NCI-H146 (cell line): ENCODE measurements at places on chromosomes 12 and 14.
A peak's percentile ranks its signal among the peaks of the same experiment; 100 is the strongest.

GRCh38 chr12:53701518-53702264 is 25.6 kb downstream of the CALCOCO1 start:
- DNase-seq = peak; percentile 61

GRCh38 chr14:54638135-54638446 is 71.2 kb downstream of the SAMD4A start:
- no peak for DNase-seq

GRCh38 chr14:104789752-104790743 is 5.5 kb downstream of the AKT1 start:
- no peak for DNase-seq

DNA sequence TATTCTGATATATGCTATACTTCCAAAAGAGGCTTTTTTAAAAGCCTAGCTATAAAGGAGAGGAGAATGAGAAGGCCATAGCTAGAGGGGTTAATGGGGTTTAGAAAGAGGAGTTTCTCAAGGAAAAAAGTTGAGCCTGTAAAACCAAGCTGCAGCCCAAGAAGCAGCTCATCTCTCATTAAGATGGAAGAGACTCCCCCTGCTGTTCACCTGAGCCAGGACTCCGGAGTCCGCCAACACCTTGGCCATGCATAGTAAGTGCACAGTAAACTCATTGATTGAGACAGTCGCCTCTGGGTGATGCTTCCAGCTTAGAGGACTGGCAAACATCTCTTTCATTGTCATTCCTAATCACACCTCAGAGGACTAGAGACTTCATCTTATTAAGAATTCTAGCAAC is 46.2 kb downstream of the ANO2 start:
- DNase-seq = no peak

GRCh38 chr12:45575823-45576475 is 153.6 kb upstream of the ARID2 start:
- DNase-seq = no peak

GRCh38 chr14:95828649-95829265 is 47.9 kb upstream of the TUNAR start:
- no peak for DNase-seq

- no peak for DNase-seq
These were observed 30.3 kb downstream of the TEP1 start for GRCh38 chr14:20383032-20383431.

DNA sequence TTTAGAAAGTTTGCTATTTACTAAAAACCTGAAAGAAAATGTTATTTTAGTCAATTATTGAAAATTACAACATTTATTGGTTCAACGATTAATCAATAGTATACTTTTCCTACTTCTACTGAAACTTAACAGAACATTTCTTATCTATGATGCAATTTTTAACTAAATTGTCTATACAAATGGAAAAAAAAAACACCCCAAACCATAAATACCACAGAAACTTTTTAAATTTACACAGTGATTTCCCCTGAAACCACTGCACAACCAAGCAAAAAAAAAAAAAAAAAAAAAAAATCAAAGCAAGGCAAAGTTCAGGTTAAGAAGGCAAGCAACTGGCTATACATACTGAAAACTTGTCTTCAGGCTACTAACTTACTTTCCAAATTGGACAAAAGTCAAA is 71.9 kb upstream of the POC1B start:
- DNase-seq = no peak

- DNase-seq = no peak
These were observed 41.9 kb downstream of the DIP2B start for GRCh38 chr12:50546441-50547318.

GRCh38 chr12:61384511-61384910 is 875.7 kb upstream of the USP15 start:
- DNase-seq = no peak

GRCh38 chr12:57242691-57243454 is 8.1 kb downstream of the STAC3 start:
- DNase-seq = peak; percentile 90

DNA sequence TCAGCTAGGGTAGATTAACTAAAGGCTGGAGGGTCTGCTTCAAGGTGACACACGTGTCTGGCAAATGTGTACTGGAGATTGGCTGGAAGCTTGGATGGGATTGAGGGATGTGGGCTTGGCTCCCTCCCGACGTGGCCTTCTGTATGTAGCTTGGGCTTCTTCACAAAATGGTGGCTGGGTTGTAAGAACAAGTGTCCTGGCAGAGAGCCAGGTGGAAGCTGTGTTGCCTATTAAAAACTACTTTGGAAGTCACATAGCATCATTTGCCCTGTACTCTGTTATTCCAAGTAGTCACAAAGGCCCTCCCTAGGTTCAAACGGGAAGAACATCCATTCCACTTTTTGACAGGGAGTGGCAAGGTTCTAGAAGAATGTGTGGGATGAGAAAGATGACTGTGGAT is 174.1 kb upstream of the PRICKLE1 start:
- DNase-seq = no peak

DNA sequence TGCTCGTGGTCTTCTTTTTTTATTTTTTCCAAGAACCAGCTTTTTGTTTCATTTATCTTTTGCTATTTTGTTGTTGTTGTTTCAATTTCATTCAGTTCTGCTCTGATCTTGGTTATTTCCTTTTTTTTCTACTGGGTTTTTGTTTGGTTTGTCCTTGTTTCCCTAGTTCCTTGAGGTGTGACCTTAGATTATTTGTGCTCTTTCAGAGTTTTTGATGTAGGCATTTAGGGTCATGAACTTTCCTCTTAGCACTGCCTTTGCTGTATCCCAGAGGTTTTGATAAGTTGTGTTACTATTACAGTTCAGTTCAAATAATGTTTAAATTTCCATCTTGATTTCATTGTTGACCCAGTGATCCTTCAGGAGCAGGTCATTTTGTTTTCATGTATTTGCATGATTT is 3.3 kb upstream of the SERPINA11 start:
- DNase-seq = no peak

- DNase-seq = no peak
These were observed 6.0 kb downstream of the ORAI1 start for GRCh38 chr12:121632069-121632970.

- DNase-seq = no peak
These were observed 670.9 kb downstream of the DIO2 start for GRCh38 chr14:79540394-79540793.

- no peak for DNase-seq
These were observed 261.9 kb downstream of the TMEM132D start for GRCh38 chr12:129641926-129642325.

- no peak for DNase-seq
These were observed 137.6 kb upstream of the SSTR1 start for GRCh38 chr14:38070061-38070588.

DNA sequence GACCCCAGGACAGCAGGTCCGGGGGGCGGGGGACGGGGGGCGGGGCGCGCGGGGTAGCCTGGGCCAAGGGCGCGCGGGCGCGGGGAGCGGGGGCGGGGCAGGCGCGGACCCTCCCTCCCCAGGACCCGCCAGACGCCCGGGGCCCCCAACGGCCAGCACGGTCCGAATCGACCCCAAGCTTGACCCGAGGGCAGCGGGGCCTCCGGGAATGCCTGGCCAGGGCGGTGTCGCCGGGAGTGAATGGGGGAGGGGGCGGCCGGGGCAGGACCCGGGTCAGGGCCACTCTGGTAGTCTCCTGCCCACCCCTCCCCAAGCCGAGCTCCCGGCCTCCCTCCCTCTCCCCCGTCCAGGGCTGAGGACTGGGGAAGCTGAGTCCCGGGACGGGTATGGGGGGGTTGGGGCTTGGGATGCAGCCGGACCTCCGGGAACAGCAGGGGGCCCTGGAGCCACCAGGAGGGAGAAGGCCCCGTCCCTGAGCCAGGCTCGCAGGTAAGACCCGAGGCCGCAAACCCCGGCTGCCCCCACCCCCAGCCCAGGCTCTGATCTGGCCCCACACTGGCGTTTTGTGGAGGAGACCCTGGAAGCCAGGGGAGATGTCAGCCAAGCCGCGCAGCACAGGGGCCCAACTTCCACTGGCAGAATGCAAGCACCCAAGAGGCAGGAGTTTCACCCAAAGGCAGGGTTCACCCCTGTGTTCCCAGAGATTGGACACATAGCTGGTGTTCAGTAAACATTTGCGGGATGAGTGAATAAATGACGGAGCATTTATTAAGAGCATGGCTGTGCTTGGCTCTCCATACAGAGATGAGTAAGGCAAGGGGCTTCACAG is 545 bp upstream of the GALNT9 start:
- DNase-seq = no peak

DNA sequence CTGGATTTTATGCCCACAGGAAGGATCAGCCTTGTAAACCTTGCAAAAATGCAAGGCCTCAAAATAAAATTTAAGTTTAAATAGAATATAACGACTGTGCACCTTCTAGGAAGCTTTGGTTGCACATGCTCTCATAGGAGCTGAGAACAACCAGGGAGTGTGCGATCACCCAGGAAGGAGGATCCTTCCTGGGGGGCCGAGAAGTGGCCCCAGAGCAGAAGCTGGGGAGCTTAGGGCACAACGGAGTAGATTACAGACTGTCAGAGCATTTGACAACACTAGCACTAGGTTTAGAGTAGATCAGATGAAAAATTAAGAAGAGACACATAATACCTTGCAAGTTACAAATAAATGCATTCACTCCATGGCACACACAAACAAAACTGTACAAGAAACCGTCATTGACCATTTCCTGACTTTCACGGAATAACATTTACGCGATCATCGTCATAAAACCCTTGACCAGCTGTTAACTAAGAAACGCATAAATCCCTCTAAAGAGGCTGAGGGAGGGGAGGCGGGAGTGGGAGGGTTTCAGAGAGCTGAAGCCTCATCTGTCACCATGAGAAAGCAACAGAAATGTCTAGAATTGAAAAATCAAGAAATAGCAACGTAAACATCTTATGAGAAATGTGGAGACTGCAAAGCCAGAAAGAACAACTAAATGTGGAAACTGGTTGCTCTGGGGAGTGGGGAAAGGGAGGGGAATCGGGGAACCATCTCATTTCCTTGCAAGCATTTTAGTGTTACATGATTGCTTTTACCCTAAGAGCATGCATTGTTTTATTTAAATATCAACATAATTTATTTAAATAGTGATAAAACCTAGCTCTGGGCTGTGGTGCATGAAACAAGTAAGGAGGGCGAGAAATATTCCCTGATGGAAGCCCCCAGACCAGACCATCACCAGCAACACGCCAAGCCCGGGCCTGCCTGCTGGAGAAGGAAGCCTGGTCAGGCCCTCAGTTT is 13.1 kb upstream of the CCDC85C start:
- DNase-seq = no peak

DNA sequence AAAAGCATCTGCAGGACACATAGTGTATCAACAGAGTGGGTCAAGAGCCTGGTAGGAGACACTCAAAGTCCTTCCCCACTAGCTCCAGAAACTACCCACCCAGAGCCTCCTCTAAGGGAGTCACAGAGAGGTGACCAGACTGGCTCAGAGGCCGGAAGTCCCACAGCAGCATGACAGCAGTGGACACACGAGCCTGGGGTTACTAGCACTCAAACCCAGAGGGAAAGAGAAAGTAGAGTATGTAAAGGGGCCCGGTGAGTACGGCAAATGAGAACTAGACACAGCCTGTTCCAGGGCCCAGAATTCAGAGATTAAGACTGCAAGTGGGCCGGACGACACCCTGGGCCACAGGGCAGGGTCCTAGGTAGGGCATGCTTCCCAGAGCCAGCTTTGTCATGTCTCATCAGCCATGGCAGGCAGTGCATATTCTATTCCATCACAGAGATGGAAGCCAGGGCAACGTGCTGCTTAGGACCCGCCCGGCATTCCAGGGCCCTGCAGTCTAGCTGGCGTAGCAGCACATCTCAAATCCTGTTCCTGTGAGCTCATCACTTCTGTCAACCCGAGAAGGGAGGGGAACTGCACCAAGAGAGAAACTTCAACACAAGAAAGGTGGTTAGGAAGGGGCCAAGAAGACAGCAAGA is 4.2 kb downstream of the IFFO1 start:
- no peak for DNase-seq

GRCh38 chr12:46507766-46508165 is 135.2 kb upstream of the SLC38A2 start:
- no peak for DNase-seq

DNA sequence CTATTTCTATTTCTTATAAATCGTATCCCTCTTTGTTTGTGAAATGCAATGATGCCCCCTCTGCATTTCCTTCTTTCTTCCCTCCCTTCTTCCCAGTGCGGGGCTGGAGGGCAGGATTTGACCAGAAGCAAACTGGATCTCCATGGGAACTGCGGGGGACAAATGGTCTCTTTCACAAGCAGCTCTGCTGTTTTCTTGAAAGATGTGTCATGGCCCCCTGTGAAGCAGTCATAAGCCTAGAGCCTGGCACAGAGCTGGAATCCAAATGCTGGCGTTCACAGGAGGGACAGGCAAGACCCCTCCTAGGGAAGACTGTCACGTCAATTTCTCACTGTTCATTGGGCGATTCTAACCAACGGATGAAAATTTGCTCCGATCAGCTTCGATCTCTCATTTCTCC is 203.5 kb upstream of the NOS1 start:
- DNase-seq = no peak

- DNase-seq = peak; percentile 85
These were observed 59.9 kb upstream of the FBRSL1 start for GRCh38 chr12:132429946-132430643.

- no peak for DNase-seq
These were observed 128.7 kb downstream of the TMX1 start for GRCh38 chr14:51368721-51369163.

- no peak for DNase-seq
These were observed 1151.4 kb upstream of the TMEM132C start for GRCh38 chr12:127115468-127116035.

- DNase-seq = no peak
These were observed 19.7 kb upstream of the INF2 start for GRCh38 chr14:104669697-104670096.

GRCh38 chr14:52354242-52354641 is 40.1 kb downstream of the PTGER2 start:
- DNase-seq = no peak

GRCh38 chr12:62711631-62712241 is 223.2 kb downstream of the PPM1H start:
- DNase-seq = no peak

DNA sequence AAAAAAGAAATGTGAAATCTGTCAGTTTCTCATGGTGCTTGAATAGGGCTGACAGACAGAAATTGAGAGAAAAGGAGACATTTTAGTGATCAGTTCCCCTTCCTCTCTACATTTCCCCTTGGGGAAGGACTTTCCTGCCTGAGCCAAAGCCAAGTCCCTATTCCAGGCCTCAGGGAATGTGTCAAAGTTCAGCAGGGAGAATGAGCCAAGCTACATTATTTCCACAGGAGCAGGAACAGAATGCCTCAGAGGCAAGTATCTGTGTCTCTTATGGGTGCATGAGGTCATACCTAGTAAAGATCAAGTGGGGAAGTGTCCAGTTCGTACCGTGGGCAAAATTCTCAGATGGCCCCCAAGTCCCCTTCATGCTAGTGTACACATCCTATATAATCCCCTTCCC is 68.6 kb downstream of the IQSEC3 start:
- no peak for DNase-seq

- DNase-seq = no peak
These were observed 5.7 kb downstream of the SLC8B1 start for GRCh38 chr12:113329022-113329790.

GRCh38 chr12:63038713-63039100 is 103.8 kb upstream of the PPM1H start:
- DNase-seq = no peak

DNA sequence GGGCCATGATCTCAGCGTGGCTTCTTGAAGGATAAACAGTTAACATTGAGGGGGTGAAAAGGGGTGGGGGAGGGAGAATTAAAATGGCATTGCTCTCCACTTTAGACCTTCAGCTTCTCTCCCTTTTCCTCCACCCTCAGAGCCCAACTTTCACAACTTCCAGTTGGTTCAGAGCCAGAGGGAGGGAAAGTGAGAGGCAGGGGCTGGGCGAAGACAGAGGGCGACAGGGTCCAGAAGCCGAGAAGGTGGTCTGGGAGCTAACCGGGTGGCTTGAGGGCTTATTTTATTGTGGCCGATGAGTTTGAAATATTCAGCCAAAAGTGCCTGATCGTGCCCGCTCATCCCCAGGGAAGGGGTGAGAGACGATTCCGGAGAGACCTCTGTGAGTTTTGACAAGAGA is 4.1 kb downstream of the BMP4 start:
- no peak for DNase-seq
